Stimulated activated CD4-positive, alpha-beta T cell treated with anti-CD3 and anti-CD28 coated beads, Interleukin-1b, Interleukin-23, amount 100 ng/mL, for 1 hour (primary cell): ENCODE measurements at places on chromosomes 5 and 9.

DNA sequence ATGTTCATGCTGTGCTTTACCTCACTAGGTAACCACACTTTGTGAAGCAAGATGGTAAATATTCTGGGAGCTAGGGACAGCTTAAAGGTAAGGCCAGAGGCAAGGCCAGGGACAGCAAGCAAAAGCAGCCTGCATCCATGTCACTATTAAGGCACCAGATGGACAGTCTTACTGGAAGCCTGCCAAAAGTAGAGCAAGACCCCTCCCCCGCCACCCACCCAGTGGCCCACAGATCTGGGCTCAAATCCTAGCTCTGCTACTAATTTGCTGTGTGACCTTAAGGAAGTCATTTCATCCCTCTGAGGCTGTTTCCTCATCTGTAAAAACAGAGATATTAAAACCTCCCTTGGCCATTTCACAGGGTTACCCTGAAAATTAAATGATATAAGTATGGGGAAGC, 13.2 kb upstream of the ERMP1 start:
- no peak for DNase-seq

- DNase-seq, result no peak
These were observed 72.7 kb downstream of the CAST start for GRCh38 chr5:96734871-96735325.

DNA sequence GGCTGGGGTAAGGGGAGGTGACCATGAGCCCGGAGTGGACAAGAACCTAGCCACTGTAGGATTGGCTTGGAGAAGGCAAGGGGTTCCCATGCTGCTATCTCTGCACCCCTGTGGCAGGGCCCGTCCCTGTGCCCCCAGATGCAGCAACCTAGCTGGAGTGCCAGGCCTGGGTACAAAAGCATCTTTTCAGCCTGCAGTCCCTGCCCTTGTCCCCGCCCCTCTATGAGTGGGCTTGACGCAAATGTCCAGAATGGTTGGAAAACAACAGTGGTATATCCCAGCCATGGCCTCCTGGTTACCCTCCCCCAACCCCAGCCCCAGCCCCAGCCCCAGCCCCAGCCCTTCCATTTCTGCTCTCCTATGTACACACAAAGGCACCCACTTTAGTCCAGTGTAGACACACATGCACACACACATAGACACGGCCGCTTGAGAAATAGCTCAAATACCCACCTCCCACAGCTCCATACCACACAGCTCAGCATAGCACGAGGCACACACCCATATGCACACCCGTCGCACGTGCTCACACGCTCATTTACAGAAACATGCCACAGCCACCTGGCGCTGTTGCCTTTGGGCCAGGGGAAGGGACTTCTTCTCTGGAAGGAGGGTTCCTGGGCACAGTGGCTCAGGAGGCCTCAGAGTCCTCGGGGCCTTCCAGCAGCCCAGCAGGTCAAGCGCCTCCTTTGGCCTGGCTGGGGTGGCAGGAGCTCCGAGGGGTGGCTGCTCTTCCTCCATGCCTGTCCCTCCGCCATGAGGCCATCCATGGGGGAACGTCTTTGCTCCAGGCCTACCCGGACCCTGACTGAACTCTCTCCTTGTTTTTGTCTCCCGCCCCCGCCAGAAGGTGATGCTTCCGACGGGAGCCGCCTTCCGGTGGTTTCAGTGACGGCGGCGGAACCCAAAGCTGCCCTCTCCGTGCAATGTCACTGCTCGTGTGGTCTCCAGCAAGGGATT, 34.1 kb downstream of the CXXC5 start:
- no peak for DNase-seq

GRCh38 chr9:95188459-95188858, 129.1 kb downstream of the FANCC start:
- DNase-seq, result no peak

GRCh38 chr5:143352691-143353090, 50.8 kb downstream of the NR3C1 start:
- DNase-seq, result no peak

DNA sequence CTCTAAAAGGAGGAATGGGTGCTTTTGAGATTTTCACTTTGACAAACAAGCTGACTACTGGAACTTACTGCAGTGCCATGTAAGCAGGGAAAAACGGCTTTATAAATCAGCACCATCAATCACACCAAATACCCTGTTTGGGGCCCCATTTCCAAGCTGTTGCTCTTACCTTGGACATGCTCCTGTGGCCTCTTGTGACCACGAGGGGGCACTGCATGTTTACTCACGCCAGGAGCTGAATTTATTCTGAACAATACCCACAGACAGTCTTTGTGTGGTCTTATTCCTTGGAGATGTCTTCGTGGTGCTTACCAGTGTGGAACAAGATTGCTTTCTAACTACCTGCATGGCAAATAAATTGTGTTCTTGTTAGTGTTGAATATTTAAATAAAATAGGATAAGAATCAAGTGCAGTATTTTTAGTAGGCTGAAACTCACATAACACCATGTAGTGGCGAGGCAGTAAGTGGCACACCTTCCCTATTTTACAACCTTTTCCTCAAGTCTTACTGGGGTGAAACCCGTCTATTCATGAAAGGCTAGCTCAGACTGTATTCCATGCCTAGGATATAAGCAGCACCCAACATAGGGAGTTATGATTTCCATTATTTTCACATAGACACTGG, 155.5 kb upstream of the NMUR2 start:
- DNase-seq, result no peak
